MCF 10A (cell line): ENCODE measurements at places on chromosomes 12 and 14. TPM values are rescaled to one million over a fixed set of nuclear protein-coding genes. Genes with fewer than 3 reads are reported as not detected.
A peak's percentile ranks its signal among the peaks of the same experiment; 100 is the strongest.

- H3K27ac ChIP-seq = no peak overlapping the region
- peak; percentile 30 for DNase-seq
Measured at GRCh38 chr12:90058704-90059103, 350.1 kb upstream of the ATP2B1 start.

- H3K4me3 ChIP-seq = no peak overlapping the region
- H3K27me3 ChIP-seq = no peaks in the 10 kb centered on the region
- no peak for DNase-seq
- no peak overlapping the region for H3K27ac ChIP-seq
- peaks cover 53% of the 10 kb centered on the region for H3K36me3 ChIP-seq
- peaks cover 26% of the 10 kb centered on the region for H3K4me1 ChIP-seq
Measured at GRCh38 chr12:55814257-55814656, 3.3 kb downstream of the SARNP start.

DNA sequence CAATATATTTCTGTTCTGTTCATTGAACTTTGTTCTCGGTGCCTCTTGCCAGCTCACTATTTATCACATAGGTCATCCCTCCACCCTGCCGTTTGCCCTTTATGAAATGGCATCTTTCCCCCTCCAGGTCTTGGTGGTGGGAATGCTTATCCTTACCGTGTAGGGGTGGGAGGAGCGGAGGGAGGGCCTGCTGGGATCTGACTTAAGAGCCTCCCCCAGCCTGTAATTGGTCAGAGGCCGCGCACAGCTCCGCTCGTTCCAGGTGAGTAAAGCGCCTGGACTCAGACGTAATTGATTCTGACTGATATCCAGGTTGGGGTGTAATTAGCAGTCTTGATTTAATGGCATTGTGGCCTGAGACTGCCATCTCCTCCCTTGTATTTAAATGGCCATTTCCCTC lies 185.3 kb downstream of the TSPAN9 start:
- no peak overlapping the region for H3K27ac ChIP-seq
- peaks cover 12% of the 10 kb centered on the region for H3K36me3 ChIP-seq
- DNase-seq = no peak
- H3K4me3 ChIP-seq = no peak overlapping the region
- H3K27me3 ChIP-seq = no peaks in the 10 kb centered on the region

GRCh38 chr14:104573930-104574329 lies 5.6 kb upstream of the C14orf180 start:
- no peak for DNase-seq
- H3K36me3 ChIP-seq = no peaks in the 10 kb centered on the region
- H3K4me1 ChIP-seq = no peaks in the 10 kb centered on the region
- no peak overlapping the region for H3K27ac ChIP-seq
- H3K4me3 ChIP-seq = no peak overlapping the region
- peaks cover 15% of the 10 kb centered on the region for H3K27me3 ChIP-seq

DNA sequence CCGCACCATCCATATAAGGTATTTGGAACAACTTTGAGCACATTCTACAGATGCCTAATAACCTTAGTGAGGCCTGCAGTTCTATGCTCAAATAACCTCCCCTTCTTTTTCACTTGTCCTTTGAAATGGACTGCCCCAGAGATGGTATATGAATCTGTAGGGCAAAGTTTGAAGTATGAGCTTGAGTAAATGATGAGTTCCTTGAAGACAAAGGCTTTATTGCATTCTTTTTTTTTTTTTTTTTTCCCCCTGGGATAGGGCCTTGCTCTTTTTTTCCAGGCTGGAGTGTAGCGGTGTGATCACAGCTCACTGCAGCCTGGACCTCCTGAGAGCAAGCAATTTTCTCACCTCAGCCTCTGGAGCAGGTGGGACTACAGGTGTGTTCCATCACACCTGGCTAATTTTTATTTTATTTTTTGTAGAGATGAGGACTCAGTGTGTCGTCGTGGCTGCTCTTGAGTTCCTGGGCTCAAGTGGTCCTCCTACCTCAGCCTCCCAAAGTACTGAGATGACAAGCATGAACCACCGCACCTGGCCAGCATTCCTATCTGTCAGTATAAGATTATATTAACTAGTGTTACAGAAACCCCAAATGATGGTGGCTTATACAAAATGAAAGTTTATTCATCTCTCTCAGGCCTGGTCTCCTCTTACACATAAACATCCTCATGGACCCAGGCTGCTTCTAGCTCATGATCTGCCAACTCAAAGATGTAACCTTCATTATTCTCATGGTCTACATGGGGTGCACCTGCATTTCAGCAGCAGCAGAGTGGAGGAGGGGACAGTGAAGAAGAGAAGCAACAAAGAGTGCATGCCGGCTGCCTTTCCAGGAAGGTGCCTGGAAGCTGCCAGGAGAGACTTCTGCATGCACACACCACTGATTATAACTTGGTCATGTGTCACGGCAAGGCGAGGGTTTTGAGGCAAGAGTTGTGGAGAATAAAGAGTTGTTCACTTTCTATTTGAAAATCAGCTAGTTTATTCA lies 101.4 kb downstream of the DUSP16 start:
- no peak overlapping the region for H3K4me3 ChIP-seq
- no peaks in the 10 kb centered on the region for H3K27me3 ChIP-seq
- H3K27ac ChIP-seq = no peak overlapping the region

GRCh38 chr12:105315130-105315529 lies 15.4 kb upstream of the C12orf75 start:
- no peak overlapping the region for H3K27ac ChIP-seq
- no peaks in the 10 kb centered on the region for H3K27me3 ChIP-seq
- DNase-seq = no peak
- H3K4me3 ChIP-seq = no peak overlapping the region

DNA sequence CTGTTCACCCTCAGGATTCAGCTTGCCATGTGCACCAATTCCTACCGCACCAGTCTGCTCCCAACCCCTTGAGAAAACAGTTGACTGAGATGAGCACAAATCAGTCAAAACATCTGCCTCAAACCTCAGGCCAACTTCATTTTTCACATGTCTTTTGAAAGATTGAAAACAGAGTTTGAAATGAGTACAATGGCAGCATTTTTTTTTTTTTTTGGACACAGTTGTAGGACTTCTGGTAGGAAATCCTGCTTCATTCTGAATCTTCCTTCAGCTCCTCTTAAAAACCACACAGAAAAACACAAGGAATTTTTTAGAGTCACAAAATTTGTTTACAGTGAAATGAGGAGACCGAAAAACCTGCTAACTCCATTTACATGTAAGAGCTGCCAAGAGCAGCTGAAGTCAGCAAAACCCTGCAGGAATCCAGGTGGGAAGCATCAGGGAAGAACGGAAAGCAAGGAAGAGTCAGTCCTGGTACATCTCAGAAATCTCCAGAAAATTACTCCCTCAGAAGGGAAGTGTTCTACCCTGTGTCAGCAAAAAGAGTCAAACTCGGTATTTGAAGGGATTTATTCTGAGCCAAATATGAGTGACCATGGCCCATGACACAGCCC lies 100.3 kb upstream of the TMTC1 start:
- H3K36me3 ChIP-seq = no peaks in the 10 kb centered on the region
- H3K4me1 ChIP-seq = peaks cover 10% of the 10 kb centered on the region
- H3K27me3 ChIP-seq = no peaks in the 10 kb centered on the region

DNA sequence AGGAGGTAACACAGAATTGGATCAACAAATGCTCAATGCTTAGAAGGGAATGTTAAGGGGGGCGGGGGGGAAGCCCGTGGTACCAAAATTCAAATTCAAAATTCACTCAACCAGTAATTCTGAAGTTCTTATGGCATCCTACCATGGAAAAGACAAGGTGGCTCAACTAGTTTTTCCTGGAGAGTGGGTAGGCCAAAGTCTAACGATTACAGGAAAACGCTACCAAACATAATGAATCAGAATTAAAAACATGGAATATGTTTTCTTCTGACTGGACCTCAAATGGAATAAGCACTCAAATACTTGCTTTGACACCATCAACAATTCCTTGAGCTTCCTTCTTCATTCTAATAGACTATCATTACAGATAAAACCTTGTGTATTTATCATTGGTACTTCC lies 2.3 kb downstream of the NACA start:
- no peaks in the 10 kb centered on the region for H3K27me3 ChIP-seq
- peaks cover 45% of the 10 kb centered on the region for H3K4me1 ChIP-seq
- peak overlapping the region; percentile 91 for H3K4me3 ChIP-seq
- no peak for DNase-seq
- H3K36me3 ChIP-seq = peaks cover 64% of the 10 kb centered on the region

DNA sequence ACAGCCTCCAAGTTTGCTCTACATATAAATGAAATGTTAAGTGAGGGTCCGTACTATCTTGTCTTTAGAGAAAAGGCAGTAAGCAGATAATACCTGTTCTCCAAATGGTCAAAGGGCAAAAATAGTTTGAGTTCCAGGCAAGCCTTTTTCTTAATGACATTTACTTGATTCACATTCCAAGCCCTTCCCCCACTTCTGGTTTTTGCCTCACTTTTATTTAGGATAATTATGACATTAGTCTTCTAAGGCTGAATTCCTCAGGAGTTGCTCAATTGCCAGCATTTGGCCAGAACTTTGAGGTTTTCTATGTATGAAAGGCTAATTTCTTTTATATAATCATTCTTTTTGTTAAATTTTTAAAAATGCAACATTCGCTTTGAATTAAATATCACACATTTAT lies 62.5 kb upstream of the DUSP6 start:
- no peaks in the 10 kb centered on the region for H3K27me3 ChIP-seq
- H3K4me1 ChIP-seq = no peaks in the 10 kb centered on the region
- peak; percentile 23 for DNase-seq
- no peak overlapping the region for H3K4me3 ChIP-seq
- peaks cover 4% of the 10 kb centered on the region for H3K36me3 ChIP-seq

DNA sequence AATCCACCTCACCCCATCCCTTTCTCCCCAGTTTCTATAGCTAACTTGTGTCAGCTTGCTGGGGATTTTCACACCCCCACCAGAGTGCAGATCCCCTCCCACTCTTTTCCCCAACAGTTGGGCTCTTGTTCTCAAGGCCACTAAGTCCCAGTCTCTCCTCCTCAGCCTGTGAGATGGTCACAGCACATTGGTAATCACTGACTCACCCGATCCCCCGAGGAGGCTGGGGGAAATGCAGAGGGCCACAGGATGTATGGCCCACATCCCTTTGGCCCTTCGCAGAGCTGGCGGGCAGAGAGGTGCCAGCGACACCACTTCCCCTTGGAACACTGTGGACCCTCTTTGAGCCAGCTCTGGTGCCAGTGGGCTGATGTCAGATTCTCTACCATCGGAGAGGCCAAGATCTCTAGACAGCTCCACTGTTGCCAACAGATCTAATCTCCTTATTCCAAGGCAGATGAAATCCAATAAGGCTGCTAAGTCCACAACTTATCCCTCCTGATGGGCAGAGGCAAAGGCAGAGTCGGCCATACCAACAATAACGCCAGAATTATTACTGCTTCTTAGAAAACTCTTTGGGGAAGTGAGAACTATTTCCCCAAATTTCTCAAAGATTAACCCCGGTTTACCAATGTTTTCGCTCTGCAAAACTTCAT lies 1.6 kb downstream of the FMNL3 start:
- H3K36me3 ChIP-seq = no peaks in the 10 kb centered on the region
- H3K27me3 ChIP-seq = peaks cover 50% of the 10 kb centered on the region
- no peak overlapping the region for H3K27ac ChIP-seq
- H3K4me1 ChIP-seq = peaks cover 5% of the 10 kb centered on the region
- peak overlapping the region; percentile 46 for H3K4me3 ChIP-seq

DNA sequence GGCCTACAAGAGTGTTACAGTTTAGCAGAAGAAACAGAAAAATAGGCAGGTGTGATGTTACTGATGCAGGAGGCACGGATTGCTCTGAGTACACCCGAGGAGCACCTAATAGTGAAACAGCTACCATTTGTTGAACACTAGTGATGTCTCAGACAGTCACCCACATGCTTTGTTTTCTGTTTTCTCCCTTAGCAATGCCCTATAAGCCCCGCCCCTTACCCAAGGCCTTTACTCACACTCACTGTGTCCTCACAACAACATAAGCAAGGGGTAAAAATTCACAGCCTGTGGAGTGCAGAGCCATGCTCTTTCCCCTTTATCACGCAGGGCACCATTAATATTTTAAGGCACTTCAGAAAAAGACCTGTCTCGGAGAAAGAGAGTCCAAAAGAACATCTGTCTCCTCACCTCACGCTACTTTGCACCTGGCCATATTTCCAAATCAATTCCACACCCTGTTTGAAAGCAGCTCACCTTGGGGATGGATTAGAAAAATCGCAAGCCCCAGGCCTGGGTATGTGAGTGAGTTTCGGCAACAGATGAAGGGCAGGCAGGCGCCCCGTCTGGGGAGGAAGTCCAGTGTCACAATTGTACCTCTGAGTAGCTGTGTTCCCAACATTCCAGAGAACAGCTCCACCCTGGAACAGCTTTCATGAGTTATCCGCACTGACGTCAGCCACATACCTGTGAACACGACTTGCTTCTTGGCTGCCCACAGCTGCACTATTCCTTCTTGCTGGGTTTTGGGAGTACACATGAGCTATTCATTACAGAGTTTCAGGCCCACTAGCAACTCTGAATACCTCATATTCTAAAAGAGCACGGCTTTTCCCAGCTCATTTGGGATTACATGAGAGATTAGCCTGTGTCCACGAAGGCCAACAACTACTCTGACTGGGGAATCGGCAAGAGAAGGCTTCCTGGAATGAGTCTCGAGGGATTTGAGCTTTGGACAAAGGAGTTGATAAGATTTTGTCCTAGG lies 26.0 kb downstream of the MAPK1IP1L start:
- H3K27me3 ChIP-seq = no peaks in the 10 kb centered on the region
- H3K36me3 ChIP-seq = peaks cover 12% of the 10 kb centered on the region
- H3K4me3 ChIP-seq = peak overlapping the region; percentile 70
- DNase-seq = peak; percentile 90
- peak overlapping the region; percentile 100 for H3K27ac ChIP-seq

DNA sequence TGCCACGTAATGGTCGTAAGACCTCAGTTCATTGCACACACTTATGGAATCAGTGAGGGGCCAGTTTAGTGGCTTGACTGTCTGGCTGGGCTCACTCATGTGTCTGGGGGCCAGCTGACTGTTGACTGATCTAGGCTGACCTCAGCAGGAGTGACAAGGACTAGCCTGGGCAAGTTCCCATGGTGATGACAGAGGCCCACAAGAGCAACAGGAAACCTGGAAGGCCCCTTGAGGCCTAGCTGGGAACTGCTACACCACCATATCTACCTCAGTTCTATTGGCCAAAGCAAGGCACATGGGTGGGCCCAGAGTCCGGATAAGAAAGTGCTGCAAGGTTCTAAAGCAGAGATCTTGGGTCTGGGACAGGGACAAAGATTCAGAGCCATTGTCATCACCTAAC lies 21.3 kb upstream of the RFLNA start:
- H3K27ac ChIP-seq = no peak overlapping the region
- no peaks in the 10 kb centered on the region for H3K4me1 ChIP-seq
- DNase-seq = peak; percentile 56

DNA sequence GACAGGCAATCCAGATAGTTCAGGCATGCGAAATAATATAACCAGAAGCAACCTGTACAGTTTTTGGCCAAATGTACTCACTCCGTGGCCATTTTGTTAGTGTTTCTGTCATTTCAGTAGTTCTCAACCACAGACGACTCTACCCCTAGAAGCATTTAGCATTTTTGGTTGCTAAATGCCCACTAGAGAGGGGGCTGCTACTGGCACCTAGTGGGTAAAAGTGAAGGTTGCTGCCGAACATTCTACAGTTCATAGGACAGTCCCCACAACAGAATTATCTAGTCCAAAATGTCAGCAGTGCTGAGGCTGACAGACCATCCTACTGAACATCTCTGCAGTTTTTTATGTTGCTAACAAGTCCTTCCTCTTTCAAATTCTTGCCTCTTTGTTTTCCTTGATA lies 107.4 kb downstream of the TSHR start:
- no peaks in the 10 kb centered on the region for H3K4me1 ChIP-seq
- DNase-seq = peak; percentile 22
- no peaks in the 10 kb centered on the region for H3K36me3 ChIP-seq
- H3K27ac ChIP-seq = no peak overlapping the region
- H3K27me3 ChIP-seq = no peaks in the 10 kb centered on the region

MYF5 gene
- not detected in 2 replicates for total RNA-seq

CIROP gene
- total RNA-seq = not detected in 2 replicates

EPYC gene
- total RNA-seq = not detected in 2 replicates

PLEKHG7 gene
- not detected in 2 replicates for total RNA-seq

OR11H12 gene
- not detected in 2 replicates for total RNA-seq

PDE3A gene
- total RNA-seq = not detected in 2 replicates

KRT3 gene
- total RNA-seq = not detected in 2 replicates

PSMA6 gene
- 260 and 322 TPM in 2 replicates for total RNA-seq

GPRC5A gene
- 24.1 and 42.1 TPM in 2 replicates for total RNA-seq

STAC3 gene
- 2.5 and 2.8 TPM in 2 replicates for total RNA-seq
